ENCODE measurements at places on chromosomes 3 and 15.

- DNase-seq = no peak
Measured at GRCh38 chr3:33076952-33077351, 20.0 kb downstream of the GLB1 start.

GRCh38 chr15:101078669-101079323, 159.6 kb downstream of the LRRK1 start:
- DNase-seq = no peak

- no peak for DNase-seq
Measured at GRCh38 chr3:160698599-160699195, 21.7 kb downstream of the ARL14 start.

DNA sequence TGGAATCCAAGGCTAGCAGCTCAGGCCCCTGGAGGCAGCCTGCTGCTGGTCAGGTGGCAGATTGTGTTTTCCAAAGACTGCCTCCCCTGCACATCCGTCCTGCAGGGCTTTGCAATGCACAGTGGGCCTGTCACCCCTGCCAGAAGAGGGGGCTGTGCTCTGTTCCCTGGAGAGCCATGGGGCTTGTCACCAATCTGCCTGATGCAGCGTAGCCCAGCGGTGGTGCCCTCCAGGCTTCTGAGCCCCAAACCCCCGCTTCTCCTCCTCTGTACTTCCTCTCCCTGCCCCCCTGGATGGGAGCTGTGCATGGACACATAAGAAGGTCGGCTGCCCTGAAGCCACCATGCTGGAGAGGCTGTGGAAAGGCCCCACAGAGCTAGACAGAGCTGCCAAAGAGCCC, 10.0 kb upstream of the PLXNA1 start:
- DNase-seq = no peak

GRCh38 chr3:138724443-138724842, 110.3 kb downstream of the PIK3CB start:
- DNase-seq = no peak

GRCh38 chr3:11764931-11765363, 81.7 kb downstream of the TAMM41 start:
- DNase-seq = peak; percentile 66

- peak; percentile 16 for DNase-seq
Measured at GRCh38 chr15:89230277-89230676, 8.9 kb upstream of the RLBP1 start.

DNA sequence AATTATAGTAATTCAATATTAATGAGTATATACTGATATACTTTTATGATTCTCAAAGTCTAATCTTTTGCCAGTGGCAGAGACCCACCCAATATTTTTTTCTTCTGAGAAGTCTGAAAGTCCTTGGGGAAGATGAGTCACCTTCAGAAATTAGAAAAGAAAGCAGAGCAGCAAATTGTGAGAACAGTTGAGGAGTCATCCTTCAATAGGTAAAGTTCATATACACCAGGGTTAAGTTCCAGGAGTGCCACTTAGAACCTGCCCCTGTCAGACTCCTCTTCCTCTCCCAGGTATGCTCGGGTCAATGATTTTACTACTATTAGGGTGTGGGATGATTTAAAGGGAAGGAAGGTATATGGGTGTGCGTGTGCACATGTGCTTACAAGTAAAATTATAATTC, 7.1 kb downstream of the CLRN1 start:
- DNase-seq = no peak

- DNase-seq = no peak
Measured at GRCh38 chr3:105593315-105593714, 226.6 kb downstream of the ALCAM start.

GRCh38 chr15:89393056-89393455, 58.4 kb upstream of the POLG start:
- DNase-seq = no peak

DNA sequence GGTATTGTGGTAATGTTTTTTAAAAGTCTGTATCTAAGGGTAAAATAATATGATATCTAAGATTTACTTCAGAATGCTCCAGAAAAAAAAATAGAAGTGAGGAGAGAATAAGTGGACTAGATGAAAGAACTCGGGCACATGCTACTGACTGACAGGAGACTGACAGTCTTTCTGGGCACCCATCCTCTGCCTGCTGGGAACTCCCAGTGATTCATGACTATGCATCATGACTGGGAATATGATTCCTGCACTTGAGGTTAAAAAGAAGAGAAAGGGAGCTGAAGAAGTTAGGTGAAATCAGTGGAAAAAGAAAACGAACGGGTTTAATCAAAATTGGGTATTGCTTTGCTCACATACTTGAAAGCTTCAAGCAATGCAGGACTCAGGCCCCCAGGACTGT, 35.7 kb upstream of the SPSB4 start:
- DNase-seq = peak; percentile 4

DNA sequence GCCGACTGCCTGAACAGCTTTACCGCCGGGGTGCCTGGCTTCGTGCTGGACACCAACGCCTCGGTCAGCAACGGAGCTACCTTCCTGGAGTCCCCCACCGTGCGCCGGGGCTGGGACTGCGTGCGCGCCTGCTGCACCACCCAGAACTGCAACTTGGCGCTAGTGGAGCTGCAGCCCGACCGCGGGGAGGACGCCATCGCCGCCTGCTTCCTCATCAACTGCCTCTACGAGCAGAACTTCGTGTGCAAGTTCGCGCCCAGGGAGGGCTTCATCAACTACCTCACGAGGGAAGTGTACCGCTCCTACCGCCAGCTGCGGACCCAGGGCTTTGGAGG, 815 bp downstream of the SPINT1 start:
- peak; percentile 14 for DNase-seq

- DNase-seq = peak; percentile 20
Measured at GRCh38 chr15:25501828-25502446, 63.1 kb upstream of the UBE3A start.

GRCh38 chr3:125011941-125012340, 43.9 kb downstream of the HEG1 start:
- DNase-seq = no peak

GRCh38 chr3:74643636-74644035, 29.2 kb upstream of the CNTN3 start:
- DNase-seq = peak; percentile 95

All from choroid plexus epithelial cell (primary cell).